ENCODE measurements at places on chromosomes 1 and 21.

DNA sequence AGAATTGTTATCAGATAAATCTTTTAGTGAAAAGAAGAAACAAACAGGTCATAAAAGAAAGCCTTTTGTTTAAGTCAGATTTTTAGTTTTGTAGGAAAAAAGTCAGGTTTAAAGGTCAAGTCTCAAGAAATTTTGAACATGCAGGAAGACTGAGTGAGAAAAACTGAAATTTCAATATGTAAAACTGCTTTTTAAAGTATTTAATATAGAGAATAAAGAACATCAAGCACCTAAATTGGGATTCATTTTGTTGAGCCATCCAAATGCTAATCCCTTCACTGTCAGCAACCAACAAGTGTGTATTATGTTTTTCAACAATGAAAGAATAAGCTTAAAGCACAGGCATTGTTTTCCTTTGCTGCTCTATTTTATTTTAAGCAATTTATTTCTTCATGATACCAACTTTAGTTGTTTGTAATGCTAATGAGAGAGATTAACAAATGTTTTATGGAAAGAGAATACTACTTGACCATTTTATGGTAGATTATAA lies 114.9 kb upstream of the SERTAD4 start:
- DNase-seq: no peak

- no peak for DNase-seq
Observed at GRCh38 chr1:69702085-69702484, 134.4 kb downstream of the LRRC7 start.

- no peak for DNase-seq
Observed at GRCh38 chr1:37811027-37811655, 3.1 kb upstream of the YRDC start.

DNA sequence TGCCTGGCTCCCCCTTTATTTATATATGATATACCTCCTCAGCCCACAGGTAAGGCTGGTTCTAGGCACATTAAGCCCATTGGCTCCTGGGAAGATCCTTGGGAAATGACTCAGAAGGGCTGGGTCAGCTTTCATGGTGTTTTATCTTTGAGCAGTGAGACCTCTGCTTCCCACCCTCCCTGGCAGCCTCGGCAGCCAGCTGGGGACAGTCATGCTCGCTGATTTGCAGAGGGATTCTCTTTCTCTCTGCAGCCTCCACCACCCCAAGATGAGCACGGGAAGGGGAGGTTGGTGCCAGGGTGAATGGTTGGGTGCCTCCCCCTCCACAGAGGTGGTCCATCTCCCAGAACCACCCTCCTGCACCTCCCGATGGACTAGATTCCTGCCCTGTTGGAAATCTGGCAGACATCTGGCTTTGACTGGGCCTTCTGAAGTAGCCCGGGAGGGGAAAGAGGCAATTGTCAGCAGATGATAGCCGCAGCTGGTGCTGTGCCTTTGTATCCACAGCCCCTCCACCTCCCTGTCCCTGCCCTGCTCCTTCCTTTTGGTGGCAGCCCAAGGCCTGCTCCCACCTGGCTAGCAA lies 24.6 kb downstream of the IER5 start:
- DNase-seq: no peak
